ENCODE measurements at places on chromosomes 12 and 14.

DNA sequence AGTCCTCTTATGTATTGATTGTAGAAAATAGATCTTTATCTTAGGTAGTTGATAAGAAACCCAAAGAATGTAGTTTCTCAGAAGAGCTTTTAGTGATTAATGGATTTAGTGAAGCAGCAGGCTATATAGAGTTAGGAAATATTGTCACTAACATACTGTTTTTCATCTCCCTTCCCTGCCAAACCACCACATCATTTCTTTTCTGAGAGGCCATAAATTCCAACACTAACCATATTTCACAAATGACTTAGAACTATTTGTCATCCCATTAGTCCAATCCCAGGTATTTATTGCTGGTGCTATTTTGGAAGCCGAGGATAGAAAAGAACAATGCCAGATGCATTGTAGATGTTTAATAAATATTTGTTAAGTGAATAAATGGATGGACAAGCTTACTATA lies 185.7 kb downstream of the KICS2 start:
- peak; percentile 67 for DNase-seq

DNA sequence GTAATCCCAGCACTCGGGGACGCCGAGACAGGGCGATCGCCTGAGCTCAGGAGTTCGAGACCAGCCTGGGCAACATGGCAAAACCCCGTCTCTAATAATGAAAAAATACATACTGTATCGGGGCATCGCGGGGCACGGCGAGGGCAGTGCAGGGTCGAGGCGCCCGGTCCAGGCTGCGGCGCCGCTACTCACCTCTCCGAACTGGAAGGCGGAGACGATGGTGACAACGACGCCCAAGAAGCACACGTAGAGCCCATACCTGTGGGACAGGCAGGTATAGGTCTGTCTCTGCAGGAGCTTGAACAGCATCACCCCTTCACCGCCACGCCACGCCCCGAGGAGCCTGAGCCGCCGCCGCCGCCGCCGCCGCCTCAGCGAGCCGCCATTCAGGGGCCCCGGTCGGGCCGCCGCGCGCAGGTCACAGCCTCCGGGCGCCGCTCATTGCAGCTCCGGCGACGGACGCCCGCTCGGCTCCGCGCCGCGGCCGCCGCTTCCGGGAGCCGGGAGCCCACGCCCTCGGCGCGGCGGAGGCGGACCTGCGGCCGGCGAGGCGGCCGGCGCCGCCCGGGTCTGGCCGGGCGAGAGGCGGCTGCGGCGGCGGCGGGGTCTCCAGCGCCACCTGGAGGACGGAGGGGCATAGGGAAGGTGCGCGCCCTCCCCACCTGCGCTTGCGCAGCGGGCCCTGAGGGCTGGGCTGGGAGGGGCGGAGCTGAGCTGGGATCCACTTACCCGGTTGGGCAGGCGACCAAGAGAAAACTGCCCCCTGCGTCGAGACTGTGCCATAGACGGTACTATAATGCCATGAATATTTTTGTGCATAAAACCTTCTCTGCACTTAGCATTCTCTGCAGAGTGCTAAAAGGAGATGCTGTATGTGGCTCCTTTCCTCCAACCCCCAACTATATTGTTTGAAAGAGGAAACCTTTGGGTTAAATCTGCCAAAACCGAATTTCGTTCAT lies at the start of gene GNPTAB:
GNPTAB (minus strand) TSS at position 593 of the 959 bp plus-strand sequence; CDS start at position 309, 284 bp downstream.
- peak; percentile 93 for DNase-seq

DNA sequence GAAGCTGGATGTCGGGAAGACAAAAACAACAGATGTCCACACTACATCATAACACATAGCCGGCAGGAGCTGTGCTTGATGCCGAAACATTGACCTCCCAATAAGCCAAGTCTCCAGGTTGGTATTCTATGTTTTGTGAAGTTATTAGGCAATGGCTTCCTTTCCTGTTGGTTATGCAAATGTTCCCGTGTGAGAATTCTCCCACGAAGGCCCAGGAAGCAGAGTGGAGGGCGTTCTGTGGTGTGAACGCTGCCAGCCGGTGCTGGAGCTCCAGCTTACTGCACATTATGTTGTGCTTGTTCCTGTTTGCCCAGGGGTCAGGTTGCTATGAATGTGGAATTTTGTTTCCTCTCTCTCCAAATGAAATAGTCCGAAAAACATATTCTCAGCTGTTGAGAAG lies 156.4 kb upstream of the HMGA2 start:
- no peak for DNase-seq

DNA sequence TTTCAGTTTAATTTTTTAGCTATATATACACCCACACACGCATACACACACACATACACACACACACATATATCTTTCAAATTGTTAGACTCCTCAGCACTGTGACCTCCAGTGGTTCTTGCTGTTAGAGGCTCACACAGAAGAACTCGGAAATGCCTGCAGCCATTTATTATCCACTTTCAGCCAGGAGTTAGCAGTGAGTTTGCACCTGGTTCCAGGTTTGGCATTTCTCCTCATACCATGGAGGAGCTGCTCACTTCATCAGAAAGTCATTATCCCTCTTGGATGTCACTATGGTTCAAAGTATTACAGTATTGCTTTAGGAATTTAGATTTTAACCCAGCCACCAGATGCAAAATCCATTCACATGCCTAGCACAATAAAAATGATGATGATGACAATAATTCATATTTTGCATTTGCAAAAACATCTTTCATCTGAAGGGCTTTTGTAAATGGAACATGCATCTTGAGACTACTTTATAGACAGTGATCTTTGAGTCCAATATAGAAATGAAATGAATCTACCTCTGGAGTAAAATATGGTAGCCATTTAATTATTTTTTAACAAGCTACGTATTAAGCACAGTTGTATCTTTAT lies 42.3 kb downstream of the NPAS3 start:
- no peak for DNase-seq

DNA sequence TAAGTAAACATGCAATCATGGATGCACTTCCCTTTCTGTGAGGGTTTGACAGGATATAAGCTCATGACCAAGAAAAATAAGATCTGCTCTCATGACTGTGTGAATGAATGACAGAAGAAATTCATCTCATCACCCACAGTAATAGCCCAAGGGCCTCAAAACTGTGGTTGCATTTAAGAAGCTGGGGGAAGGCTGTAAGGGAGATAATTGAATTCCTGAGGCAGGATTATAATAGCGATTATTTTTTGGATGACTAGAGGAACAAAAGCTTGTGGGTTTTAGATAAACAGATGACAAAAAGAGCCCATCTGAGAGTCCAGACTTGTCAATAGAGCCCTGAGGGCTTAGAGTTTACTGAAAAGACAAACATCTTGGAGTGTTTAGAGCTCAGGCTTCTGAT lies 161.2 kb downstream of the NTF3 start:
- DNase-seq: peak; percentile 20

DNA sequence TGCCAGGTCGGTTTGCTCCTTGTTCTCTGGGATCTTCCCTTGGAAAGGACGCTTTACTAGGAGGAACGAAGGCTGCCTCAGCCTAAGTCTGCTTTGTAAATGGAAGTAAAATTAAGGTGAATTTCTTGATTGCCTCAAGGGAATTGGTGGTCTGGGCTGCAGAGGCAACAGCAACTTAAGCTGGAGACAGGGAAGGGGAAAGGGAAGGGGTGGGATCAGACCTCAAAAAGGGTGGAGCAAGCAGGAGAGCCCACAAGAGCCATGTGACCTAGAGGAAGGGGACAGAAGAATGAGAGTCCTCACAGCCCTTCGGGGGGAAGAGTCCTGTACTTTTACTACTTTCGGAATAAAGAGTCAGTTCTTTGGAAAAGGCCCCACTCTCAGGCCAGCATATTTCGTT lies 147.9 kb downstream of the PPM1H start:
- DNase-seq: peak; percentile 24

- no peak for DNase-seq
These were observed 16.4 kb upstream of the HVCN1 start for GRCh38 chr12:110705309-110705708.

- DNase-seq: no peak
These were observed 60.5 kb upstream of the LRIG3 start for GRCh38 chr12:58980768-58981167.

GRCh38 chr12:45663455-45663854 lies 66.1 kb upstream of the ARID2 start:
- DNase-seq: no peak

- DNase-seq: no peak
These were observed 7.7 kb upstream of the PCK2 start for GRCh38 chr14:24086193-24086955.

- no peak for DNase-seq
These were observed 2.9 kb downstream of the TAS2R43 start for GRCh38 chr12:11089246-11089645.

- no peak for DNase-seq
These were observed 192.2 kb upstream of the ARHGAP5 start for GRCh38 chr14:31884776-31885379.

DNA sequence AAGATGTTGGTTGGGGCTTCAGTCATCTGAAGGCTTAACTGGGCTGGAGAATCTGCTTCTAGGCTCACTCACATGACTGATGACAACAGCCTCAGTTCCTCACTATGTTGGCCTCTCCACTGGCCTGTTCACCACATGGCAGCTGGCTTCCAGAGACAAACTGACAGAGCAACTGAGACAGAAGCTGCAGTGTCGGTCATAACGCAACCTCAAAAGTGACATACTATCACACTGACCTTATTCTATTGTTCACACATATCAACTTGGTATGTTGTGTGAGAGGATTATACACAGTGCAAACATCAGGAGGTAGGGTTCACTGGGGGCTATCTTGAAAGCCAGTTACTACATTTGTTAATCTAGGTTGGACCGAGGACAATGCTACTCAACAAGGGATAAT lies 92.9 kb downstream of the PAWR start:
- peak; percentile 18 for DNase-seq

DNA sequence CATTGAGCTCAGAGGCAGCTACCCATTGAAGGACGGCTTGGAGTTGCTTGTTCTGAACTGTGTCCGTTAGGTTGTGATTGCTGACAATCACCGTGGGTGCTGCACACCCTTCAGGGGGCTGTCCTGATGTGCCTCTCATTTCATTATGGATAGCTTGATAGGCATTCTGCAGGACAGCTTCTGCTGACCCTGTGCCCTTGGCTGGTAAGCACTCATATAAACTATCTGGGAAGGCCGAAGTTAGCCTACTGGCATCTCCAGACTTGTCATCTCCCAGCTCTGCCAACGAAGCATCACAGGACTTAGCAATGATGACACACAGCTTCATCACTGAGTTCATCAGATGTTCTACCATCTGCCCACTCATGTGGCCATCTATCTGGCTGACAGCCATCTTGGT lies 22.3 kb downstream of the AKAP3 start:
- DNase-seq: no peak

DNA sequence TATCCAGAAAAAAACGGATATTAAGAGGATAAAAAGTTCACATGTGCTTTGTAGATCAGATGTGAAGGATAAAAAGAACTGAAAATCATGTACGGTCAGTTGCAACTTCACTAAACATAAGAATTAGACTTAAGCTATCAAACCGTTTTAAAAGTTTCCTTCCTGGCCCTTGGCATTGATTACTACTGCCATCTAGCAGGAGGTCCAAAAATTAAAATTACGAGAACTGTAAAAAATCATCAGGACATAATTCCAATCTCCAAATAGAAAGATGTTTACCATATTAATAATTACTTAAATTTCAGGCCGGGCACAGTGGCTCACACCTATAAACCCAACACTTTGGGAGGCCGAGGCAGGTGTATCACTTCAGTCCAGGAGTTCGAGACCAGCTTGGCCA lies 7.9 kb downstream of the WDR89 start:
- no peak for DNase-seq

DNA sequence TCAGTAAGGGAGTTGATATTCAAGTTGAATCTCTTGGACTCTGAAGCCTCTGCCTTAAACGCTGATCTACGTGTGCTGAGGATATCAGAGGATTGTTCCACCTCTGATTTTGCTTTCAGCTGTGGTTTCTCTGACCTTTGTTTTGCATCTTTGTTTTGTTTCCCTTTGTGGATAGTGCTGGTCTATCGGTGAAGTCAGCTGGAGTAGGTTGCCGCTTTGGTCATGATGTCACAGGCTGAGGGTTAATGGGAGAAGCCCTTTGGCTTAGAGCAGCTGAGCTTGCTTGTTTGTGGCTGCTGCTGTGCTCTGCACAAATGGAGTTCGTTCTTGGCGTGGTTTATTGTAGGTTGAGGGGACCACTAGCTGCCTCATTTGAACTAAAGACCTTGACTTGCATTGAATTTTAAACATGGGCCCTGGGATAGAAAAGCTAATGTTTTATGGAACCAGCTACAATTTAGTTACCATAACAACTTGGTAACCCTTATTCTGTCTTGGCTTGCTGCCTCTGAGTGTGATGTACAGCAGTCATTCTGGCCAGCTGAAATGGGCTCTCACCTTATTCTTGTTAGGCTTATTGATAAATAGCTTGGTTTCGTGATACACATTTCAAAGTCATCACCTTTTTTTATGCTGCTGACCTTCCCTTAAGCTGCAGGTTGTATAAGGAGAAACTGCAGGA lies 284.5 kb upstream of the E2F7 start:
- no peak for DNase-seq

- no peak for DNase-seq
These were observed 114.3 kb upstream of the PDZRN4 start for GRCh38 chr12:41073633-41074472.

- DNase-seq: peak; percentile 80
These were observed 4.3 kb downstream of the SEL1L start for GRCh38 chr14:81529391-81529790.

- peak; percentile 78 for DNase-seq
These were observed 210.2 kb downstream of the PTPRO start for GRCh38 chr12:15532364-15532977.

DNA sequence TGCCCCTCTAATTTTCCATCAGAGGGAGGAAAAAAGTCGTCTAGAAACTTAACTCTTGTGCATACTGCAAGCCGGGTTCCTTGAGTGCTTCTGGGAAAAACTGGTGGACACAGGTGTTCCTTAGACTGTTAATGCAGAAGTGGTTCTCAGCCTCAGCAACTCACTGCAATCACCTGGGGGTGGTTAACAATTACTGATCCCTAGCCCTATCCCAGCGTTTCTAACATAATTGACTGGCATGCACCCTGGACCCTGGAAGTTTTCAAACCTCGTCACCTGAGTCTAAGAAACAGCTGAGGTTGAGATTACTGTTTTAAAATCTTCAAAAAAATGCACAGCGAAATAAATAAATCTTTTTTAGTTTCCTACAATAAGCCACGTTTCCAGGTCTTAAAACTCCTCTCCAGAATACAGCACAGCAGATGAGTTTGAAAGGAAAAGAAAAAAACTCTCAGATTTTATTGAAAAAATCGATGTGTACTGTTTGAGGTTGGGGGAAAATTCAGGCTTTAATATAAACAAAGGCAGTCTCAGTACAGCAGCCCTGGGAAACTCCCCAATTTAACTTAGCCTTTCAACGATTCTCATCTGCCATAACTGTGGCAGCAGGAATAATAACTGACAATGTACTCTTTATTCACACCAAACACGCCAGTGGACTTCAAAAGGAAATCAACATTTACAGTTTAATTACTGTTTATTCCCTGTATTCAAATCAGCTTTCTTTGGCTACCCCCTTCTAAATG lies 45.4 kb downstream of the PHLDA1 start:
- no peak for DNase-seq

- no peak for DNase-seq
These were observed 823 bp downstream of the ATG2B start for GRCh38 chr14:96362071-96362964.

DNA sequence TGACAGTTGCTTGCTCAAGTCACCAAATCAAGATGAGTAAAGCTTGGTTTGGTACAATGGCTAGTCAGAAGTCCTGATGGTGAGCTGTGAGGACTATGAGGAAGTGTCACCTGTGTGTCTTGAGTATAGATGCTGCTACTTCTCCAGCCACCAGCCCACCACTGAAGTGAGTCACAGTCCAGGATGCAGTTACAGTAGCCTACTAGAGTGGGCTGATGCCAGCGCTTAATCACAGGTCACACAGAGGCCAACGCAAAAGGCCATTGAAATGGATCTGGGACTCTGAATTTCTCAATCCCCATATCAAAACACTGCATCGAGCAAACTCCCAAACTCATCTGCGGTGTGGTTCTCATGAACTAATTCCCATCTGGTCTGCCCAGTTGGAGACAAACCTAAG lies 223.1 kb downstream of the ANO6 start:
- no peak for DNase-seq
